ENCODE measurements at places on chromosomes 6 and 20.

GRCh38 chr20:23187751-23188150, 101.6 kb upstream of the CD93 start:
- no peak for DNase-seq

DNA sequence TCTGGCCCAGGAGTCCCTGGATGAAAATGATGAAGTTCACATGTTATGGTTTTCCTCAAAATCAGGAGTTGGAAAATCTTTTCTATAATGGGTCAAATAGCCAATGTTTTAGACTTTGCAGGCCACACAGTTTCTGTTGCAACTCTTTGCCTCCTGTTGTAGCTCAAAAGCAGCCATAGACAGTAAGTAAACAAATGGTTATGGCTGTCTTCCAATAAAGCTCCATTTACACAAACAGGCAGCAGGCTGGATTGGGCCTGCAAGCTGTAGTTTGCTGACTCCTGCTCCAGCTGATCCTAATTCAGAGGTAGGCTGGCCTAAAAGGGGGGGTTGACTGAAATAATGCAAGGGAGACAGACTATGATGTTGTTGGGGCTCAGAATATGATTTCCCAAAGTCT, 33.0 kb downstream of the METTL24 start:
- DNase-seq = no peak

DNA sequence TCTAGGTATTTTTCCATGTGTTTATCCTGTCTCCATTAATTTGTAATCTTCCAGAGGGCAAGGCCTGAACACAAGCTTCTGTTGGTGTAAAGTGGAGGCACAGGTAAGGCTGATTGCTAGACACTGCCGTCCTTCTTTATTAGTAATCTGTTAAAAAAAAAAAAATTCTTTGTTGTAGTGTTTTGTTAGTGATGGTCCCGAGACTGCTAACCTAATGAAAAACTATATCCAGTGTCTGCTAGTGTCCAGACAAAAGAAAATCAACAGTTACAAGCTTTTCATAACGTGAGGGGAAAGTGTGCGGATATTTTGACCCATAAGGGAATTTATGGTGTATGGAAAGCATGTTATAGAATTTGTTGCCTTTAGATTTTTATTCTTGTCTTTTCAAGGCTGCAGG, 4.2 kb upstream of the HIVEP1 start:
- DNase-seq = no peak

DNA sequence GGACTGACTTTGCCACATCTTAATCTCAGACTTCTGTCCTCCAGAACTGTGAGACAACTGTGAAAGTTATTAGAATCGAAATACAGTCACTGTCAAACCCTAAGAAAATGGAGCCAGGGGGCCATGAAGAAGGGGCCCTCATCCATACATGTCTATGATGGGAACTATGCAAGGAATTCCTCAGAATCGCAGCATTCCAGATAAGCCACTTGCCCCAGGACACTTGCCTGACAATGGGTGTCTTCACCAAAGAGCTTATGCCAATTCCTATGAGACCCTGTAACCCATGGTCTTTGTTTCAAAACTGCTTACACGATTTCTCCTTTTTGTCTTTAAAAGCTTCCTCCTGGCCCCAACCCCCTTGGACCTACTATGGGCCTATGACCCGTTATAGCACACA, 90.4 kb upstream of the FOXP4 start:
- no peak for DNase-seq

GRCh38 chr6:148367411-148368024, 24.9 kb downstream of the SASH1 start:
- no peak for DNase-seq

GRCh38 chr6:100808638-100809275, 72.4 kb downstream of the ASCC3 start:
- no peak for DNase-seq

GRCh38 chr6:121435444-121436069, at the start of gene GJA1:
Gene GJA1, plus strand, starts transcription at chr6:121435646. Its CDS starts 11,202 bp downstream, at chr6:121446848.
- DNase-seq = peak; percentile 88

DNA sequence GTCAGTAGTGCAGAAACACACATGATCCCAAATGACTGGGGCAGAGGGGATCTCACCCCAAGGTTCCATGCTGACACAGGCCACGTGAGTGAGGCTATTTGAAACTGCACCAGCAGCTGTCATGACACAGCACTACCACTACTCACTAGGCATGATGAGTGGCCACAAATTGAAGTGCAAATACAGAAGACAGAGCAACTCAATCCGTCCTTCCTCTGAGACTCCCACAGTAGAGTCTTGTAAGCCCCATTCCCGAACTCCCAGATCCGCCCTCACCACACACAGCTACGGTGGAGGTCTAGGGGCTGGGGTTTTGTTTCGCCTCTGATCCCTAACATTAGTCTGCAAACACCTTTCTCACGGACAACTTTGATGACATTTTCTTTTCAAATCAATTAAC, 113.3 kb upstream of the NUP153 start:
- no peak for DNase-seq

DNA sequence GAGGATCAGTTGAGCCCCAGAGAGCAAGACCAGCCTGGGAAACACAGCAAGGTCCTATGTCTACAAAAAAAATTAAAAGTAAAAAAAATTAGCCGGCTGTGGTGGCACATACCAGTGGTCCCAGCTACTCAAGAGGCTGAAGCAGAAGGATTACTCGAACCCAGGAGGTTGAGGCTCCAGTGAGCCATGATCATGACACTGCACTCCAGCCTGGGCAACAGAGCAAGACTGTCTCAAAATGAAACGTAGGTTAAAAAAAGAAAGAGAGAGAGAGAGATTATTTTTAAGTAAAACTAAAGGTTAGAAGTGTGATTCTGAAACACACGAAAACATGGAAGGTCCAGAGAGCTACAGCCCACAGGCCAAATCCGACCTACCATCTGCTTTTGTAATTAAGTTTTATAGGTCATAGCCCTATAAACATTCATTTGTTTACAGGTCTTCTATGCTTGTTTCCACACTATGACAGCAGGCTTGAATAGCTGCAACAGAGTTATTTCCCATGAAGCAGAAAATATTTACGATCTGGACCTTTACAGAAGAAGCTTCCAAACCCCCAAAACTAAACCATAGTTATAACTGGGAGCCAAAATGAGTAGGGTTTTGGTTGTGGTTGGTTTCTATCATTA, 279.7 kb downstream of the GMDS start:
- no peak for DNase-seq

GRCh38 chr20:32204205-32205109, 3.1 kb downstream of the PLAGL2 start:
- DNase-seq = no peak
